PC-9 (cell line): ENCODE measurements at places on chromosomes 1 and 21. TPM values are rescaled to one million over a fixed set of nuclear protein-coding genes. Genes with fewer than 3 reads are reported as not detected.

- H3K4me3 ChIP-seq: no peak overlapping the region
- no peak overlapping the region for H3K27ac ChIP-seq
- H3K27me3 ChIP-seq: peaks cover 13% of the 10 kb centered on the region; the same call in 1 of the 2 replicates
- H3K36me3 ChIP-seq: no peaks in the 10 kb centered on the region
- H3K4me1 ChIP-seq: peaks cover 10% of the 10 kb centered on the region
- no peak for DNase-seq
Observed at GRCh38 chr1:1203561-1204424, 2.6 kb downstream of the TNFRSF18 start.

GRCh38 chr1:195591917-195592672 is 1016.1 kb downstream of the KCNT2 start:
- peak overlapping the region; percentile 40 for H3K27ac ChIP-seq
- no peak for DNase-seq
- H3K4me1 ChIP-seq: no peaks in the 10 kb centered on the region
- H3K36me3 ChIP-seq: no peaks in the 10 kb centered on the region
- H3K4me3 ChIP-seq: no peak overlapping the region

DNA sequence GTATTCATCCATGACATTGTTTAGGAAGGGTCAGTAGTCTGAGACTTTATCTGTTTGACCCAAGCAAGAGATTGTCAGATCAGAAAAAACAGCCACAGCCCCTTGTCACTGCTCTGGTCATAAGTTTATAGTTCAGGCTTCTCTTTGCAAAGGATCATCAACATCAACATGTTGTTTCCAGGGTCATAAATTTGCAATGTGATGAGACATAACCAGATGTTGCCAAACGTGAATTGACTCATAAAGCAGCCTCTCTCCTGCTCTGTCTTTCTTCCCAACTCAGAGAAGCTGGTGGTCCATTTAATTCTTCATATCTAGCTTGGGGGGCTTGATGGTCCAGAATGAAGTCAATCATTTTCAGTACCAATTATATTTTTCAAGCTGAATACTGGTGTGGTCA is 507.2 kb upstream of the PBX1 start:
- H3K27ac ChIP-seq: no peak overlapping the region
- no peak overlapping the region for H3K4me3 ChIP-seq

MYOCOS gene
- not detected in 2 replicates for total RNA-seq

ECM1 gene
- 6.3 and 10.3 TPM in 2 replicates for total RNA-seq

BCAN gene
- total RNA-seq: not detected in 2 replicates

CYB5RL gene
- total RNA-seq: 6.5 and 6.7 TPM in 2 replicates
